CD8-positive, alpha-beta memory T cell (primary cell): ENCODE measurements at places on chromosomes 4 and X.

DNA sequence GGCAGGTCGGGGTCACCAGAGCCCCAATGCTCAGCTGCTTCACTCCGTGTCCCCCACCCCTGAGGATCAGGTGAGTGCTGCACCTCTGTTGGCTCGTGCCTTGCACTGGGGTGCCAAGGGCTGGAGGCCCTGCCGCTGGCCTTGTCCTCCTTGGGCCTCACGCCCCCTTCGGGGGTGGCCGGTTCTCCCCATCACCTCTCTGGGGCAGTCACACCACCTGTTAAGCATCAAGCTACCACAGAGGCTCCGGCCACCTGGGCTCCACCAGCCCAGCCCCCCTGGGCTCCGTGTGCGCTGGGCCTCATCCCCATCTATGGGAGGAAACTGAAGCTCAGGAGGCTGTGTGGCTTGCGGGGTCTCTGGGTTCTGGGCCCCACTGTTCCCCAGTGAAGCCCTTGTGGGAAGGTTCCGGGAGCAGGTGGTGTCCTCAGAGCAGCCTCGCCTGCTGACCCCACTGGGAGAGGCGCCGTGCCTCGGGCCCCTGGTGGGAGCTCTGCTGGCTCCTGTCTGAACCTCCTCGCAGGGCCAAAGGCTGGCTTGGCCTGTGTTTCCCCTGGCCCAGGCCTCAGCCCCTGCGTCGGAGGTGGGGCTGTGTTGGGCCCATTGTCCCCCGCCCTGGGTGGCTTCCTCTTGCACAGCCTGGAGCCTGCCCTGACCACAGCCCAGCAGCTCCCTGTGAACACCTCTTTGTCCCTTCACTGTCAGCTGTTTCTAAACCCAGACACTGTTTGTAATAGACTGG is 30.8 kb downstream of the DOK7 start:
- no peak for DNase-seq

DNA sequence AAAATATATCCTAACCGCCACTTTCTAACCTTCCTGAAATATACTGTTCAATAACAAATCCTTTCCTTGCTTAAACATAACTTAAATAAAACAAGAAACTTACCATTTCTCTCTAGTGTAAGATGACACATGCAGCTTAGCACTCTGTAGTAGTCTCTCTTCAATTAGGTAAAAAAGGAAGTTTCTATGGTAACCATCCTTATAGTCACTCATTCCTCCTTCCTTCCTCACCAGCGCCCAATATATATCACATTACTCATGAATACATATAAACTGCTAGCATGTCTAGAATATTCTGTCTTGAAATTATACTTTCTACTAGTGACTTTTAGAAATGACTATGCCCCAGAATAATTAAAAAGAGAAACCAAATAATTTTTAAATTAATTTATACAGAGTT is 112.2 kb downstream of the SNCA start:
- no peak for DNase-seq

- no peak for DNase-seq
Observed at GRCh38 chr4:151460434-151460833, 51.5 kb downstream of the FHIP1A start.

- DNase-seq = no peak
Observed at GRCh38 chr4:107330916-107331315, 294.8 kb upstream of the DKK2 start.

GRCh38 chr4:2500547-2500946 is 31.6 kb downstream of the RNF4 start:
- no peak for DNase-seq

DNA sequence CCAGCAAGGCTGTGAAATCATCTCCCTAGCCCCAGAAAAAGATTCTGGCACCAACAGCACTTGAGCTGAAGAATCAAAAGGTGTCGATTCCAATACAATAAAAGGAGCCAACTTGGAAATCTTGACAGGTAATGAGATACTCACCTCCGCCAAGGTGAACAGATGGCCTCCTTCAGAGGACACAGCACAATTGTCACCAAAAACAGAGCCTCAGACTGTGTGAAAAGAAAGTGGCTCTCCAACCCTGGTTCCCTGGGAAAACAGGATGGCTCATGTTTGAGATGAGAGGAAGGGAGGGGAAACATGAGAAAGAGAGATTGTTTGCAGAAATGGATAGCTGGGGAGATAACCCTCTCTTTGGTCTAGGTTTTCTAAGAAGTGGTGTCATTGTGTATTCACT is 168.9 kb downstream of the HS3ST1 start:
- no peak for DNase-seq
